Endothelial cell of umbilical vein (primary cell): ENCODE measurements at places on chromosomes 4 and X.

DNA sequence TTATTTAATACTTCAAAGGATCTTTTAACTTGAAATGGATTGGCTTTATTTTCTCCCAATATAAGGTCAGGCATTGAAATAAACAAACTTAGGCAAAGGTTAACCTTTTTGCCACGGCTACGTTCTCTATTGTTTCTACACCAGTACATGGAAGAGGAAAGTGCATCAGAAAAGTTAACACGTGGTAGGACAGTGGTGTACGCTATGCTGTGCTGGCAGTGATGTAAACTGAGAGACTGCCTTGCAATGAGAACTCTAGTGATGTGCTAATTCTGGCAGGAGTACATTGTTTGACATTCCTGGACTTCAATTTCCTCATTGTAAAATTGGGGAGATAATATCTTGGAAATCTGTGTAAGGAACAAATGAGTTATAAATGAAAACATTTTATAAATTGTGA lies 208.2 kb downstream of the TMA16 start:
- H3K4me1 ChIP-seq = no peaks in the 10 kb centered on the region
- no peaks in the 10 kb centered on the region for H3K27me3 ChIP-seq
- no peaks in the 10 kb centered on the region for H3K36me3 ChIP-seq
- no peak overlapping the region for H3K4me3 ChIP-seq

- H3K4me1 ChIP-seq = peaks cover 26% of the 10 kb centered on the region
- H3K27ac ChIP-seq = no peak overlapping the region
- H3K36me3 ChIP-seq = no peaks in the 10 kb centered on the region
Observed at GRCh38 chr4:15674926-15675325, 6.7 kb upstream of the FAM200B start.

GRCh38 chr4:132284910-132285426 lies 864.1 kb upstream of the PCDH10 start:
- H3K27ac ChIP-seq = no peak overlapping the region
- no peaks in the 10 kb centered on the region for H3K27me3 ChIP-seq
- H3K4me1 ChIP-seq = no peaks in the 10 kb centered on the region
- no peak overlapping the region for H3K4me3 ChIP-seq

DNA sequence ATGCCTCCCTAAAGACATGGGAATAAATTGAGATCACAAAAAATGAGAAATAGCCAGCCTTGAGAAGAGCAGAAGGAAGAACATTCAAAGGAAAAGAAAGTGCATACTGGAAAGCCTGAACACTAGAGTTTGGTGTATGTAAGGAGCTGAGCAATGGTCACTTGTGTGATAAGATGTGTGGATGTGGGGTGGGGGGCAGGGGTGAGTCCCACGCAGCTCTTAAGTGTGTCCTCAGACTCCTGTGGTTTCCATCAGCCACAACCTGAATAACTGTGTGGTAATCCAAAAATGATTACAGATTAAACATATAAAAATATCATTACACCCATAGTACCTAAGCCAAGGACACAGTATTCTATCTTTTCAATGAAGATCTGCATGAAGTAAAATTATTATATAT lies 59.9 kb downstream of the ELOVL6 start:
- H3K27ac ChIP-seq = no peak overlapping the region
- no peak overlapping the region for H3K4me3 ChIP-seq
- no peaks in the 10 kb centered on the region for H3K36me3 ChIP-seq
- no peak for DNase-seq

DNA sequence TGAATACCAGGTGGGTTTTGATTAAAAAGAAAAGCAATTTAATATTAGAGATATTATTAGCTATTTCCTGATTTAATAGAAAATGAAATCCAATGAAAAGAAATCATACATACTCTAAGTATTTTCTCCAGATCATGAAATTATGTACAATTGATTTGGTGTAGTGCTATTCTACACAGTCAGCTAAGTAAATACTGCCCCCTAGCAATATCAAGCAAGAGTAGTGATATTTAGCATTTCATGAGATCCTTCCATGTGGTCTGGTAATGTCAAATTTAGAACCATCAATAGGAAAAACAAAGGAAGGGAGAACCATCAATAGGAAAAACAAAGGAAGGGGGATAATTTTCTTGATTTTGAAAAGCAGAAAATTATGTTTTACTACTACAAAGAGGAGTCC lies 114.6 kb downstream of the TBCK start:
- no peaks in the 10 kb centered on the region for H3K4me1 ChIP-seq
- peak; percentile 31 for DNase-seq
- no peaks in the 10 kb centered on the region for H3K36me3 ChIP-seq
- no peak overlapping the region for H3K27ac ChIP-seq
- no peak overlapping the region for H3K4me3 ChIP-seq

DNA sequence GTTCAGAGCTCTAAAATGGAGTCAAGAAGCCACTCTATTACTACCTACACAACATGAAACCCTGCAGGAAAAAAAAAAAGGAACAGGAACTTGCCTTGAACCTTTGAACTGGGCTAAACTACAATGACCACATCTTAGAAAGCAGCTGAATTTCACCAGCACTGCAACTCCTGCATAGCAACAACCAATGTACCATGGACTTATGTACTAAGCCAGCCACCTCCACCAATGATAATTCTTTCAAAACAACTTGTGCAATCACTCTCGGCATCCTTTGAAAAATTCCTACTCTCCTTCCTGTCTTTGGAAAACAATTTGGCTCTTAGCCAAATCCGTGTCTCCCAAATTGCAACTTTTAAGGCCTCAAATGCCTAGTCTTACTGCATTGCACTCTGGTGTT lies 26.8 kb upstream of the FMR1 start:
- H3K4me1 ChIP-seq = no peaks in the 10 kb centered on the region
- H3K36me3 ChIP-seq = no peaks in the 10 kb centered on the region
- H3K27me3 ChIP-seq = no peaks in the 10 kb centered on the region
- DNase-seq = no peak
- H3K4me3 ChIP-seq = no peak overlapping the region

DNA sequence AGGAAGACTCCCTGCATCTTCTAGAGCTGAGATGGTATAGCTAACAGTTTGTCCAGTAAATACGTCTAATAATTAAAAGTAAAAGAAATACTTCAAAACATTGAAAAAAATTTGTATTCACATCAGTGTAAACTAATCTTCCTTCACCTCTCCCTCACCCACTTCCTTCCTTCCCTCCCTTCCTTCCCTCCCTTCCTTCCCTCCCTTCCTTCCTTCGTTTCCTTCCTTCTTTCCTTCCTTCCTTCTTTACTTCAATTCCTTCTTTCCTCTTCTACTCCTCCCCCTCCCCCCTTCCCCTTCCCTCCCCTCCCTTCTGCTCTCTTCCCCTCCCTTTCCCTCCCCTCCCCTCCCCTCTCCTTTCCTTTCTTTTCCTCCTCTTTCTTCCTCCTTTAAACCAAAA lies 103.7 kb downstream of the POU4F2 start:
- DNase-seq = no peak
- H3K4me3 ChIP-seq = no peak overlapping the region
- no peaks in the 10 kb centered on the region for H3K27me3 ChIP-seq
- no peaks in the 10 kb centered on the region for H3K36me3 ChIP-seq

- peak overlapping the region; percentile 63 for H3K27ac ChIP-seq
- no peaks in the 10 kb centered on the region for H3K27me3 ChIP-seq
- H3K36me3 ChIP-seq = peaks cover 9% of the 10 kb centered on the region
- no peak overlapping the region for H3K4me3 ChIP-seq
Observed at GRCh38 chr4:80017125-80017854, 55.7 kb downstream of the ANTXR2 start.

DNA sequence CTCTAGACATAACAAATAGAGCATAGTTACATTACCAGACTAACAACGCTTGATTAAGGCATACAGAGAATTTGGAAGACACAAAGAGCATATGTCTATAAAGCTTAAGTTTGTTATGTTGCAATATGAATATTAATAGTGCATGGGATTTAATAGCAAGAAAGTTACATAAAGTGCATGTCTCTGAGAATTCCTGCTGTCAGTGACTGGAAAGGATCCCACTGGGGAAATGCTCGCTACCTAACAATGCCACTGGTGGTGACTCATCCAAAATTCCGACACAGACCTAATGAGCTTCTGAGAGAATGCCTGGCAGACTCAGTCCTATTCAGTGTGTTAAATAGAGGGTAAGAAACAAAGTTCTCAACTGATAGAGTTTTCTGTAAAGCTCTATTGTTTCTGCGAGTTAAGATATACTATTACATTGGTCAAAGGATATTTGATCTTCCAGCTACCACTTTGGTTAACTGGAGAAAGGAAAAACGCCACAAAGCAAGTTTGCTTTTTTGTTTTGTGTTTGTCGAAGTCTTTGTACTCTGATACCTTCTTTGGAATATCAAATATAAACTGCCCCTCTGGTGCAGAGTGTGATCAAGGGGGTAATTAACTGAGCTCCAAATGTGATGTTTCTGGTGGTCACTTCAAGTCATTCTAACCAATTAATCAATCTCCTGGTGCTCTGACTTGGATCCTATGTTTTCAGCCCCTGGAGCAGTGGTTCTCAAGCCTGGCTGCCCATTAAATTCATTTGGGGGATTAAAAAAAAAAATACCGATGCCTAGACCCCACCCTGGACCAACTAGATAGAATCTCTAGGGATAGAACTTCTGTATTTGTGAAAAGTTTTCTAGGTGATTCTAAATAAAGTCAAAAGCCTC lies 107.9 kb downstream of the PALLD start:
- no peaks in the 10 kb centered on the region for H3K36me3 ChIP-seq
- peaks cover 25% of the 10 kb centered on the region for H3K4me1 ChIP-seq
- peak; percentile 96 for DNase-seq
- H3K27ac ChIP-seq = peak overlapping the region; percentile 64
- no peak overlapping the region for H3K4me3 ChIP-seq

DNA sequence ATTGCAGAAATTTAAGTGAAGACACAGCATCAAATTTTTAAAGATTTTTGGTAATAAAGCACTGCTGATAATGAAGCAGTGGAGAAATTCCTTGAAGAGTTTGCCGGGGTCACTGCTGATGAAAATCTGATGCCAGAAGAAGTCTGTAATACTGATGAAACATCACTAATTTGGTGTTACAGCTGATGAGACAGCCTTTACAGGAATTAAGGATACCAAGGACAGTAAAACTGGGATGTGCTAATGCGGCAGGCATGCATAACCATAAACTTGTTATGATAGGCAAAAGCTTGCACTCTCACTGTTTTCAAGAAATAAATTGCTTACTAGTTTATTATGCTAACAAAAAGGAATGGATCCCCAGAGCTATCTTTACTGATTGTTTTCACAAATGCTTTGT lies 52.9 kb upstream of the VEGFC start:
- peaks cover 32% of the 10 kb centered on the region for H3K4me1 ChIP-seq
- H3K4me3 ChIP-seq = no peak overlapping the region
- H3K27ac ChIP-seq = no peak overlapping the region
- no peaks in the 10 kb centered on the region for H3K27me3 ChIP-seq

DNA sequence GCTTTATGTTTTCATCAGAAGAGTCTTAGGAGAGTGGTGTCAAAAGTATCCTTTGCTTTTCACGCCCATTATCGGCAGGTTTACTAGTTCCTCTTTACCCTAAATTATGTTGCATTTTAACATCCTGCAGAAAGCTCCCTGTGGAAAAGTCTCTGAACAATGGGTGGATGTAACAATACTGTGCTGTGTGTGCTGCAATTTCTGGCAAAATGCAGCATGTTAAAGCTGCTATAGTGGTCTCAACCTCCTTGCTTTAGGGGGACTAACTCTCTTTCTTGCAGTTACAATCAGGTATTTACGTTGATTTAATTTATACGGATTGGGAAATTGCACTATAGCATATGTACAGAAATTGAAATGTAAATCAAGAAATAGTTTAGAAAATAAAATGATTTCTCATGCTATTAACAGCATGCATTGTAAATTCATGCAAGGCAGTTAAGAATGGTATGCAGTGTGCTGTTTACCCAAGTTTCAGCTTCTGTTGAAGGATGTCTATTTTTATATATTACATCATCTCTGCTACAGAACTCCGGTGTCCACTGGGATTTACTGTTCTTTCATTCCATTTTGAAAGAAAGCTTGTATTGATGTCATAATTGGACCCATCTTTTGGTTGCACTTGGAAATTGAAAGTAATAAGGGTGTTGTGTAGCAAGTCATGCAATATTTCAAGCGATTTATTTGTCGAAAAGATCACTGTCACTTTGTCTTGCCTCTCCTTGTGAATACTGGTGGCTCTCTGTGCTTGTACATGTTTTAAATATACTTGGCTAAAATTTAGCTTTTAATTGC lies 145.7 kb downstream of the RAPGEF2 start:
- peak; percentile 53 for DNase-seq
- no peaks in the 10 kb centered on the region for H3K36me3 ChIP-seq
- H3K4me3 ChIP-seq = no peak overlapping the region
- H3K27ac ChIP-seq = no peak overlapping the region
- H3K4me1 ChIP-seq = peaks cover 9% of the 10 kb centered on the region

DNA sequence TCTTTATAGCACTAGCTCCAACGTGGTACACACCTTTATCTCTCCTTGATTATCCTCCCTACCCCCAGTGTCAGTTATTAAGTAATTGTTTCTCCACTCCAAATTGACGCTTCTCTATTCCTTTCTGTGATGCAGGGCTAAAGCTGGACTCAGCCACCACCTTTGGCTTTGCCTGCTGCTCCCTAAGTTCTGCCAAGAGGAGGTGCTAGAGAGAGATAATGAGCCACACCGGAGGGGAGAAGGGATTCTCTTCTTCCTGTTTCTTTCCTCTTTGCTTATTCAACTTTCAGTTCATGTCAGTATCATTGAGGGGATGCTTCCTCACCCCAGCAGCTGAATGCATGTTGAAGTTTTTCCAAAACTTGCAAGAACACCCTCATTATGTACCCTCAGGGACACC lies 176.5 kb downstream of the GBA3 start:
- no peaks in the 10 kb centered on the region for H3K27me3 ChIP-seq
- no peak for DNase-seq
- H3K4me1 ChIP-seq = no peaks in the 10 kb centered on the region
- H3K4me3 ChIP-seq = no peak overlapping the region

DNA sequence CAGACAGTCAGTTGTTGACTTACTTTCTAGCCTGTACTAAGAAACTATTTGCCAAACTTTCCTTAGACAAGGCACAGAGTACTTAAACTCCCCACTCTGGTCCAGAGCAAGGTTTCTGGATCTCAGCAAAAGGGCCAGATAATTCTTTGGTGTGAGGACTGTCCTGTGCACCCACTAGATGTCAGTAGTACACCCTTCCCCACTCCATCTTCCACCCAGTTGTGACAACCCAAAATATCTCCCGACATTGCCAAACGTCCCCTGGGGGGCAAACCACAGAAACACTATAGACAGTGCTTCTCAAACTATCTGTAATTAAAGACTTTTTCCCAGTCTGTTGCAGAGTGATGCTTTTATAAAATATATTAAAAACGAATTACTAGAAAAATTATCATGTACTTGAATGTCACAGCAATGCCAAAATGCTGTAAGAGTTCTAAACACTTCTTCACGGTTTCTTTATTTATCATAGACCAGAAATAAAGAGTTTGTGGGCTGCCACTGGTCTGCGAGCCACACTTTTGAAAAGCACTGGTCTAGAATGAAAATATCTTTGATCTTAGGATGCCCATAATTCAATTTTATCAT lies 203.5 kb downstream of the PRDM5 start:
- no peaks in the 10 kb centered on the region for H3K27me3 ChIP-seq
- DNase-seq = peak; percentile 49
- H3K36me3 ChIP-seq = no peaks in the 10 kb centered on the region
